ENCODE measurements at places on chromosomes 13 and 19. TPM values are rescaled to one million over a fixed set of nuclear protein-coding genes. Genes with fewer than 3 reads are reported as not detected.

DNA sequence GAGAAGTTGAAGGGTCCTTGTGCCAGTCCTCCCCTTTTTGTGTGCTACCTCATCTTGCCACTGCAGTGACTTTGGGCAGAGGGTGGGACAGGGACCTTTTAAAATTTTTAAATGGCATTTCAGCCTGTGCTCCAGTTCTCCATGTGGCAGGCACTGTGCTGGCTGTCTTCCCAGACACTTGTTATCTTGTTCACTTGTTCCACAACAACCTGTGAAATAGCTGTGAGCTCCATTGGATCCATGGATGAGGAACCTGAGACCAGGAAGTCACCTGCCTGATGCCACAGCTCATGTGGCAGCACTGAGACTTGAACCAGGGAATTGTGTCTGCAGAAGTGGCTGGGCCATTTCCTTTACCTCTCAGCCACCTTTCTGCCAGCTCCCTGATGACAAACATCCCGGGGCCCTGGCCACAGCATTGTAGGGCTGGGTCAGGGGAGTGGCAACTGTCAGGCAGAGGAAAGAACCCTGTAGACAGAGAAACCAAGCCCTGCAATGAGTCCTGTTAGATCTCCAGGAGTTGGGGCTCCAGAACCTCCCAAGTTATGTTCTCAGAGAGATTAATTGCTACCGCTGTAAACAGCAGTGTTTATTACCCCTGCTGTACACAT lies 6.4 kb downstream of the EGLN2 start:
- no peak overlapping the region for H3K4me3 ChIP-seq
- no peak for DNase-seq
- no peak overlapping the region for H3K27ac ChIP-seq
- H3K4me1 ChIP-seq = peaks cover 30% of the 10 kb centered on the region
- H3K36me3 ChIP-seq = 0 out of 2 replicates have a peak, but pooled peaks cover 9% of the 10 kb centered on the region

DNA sequence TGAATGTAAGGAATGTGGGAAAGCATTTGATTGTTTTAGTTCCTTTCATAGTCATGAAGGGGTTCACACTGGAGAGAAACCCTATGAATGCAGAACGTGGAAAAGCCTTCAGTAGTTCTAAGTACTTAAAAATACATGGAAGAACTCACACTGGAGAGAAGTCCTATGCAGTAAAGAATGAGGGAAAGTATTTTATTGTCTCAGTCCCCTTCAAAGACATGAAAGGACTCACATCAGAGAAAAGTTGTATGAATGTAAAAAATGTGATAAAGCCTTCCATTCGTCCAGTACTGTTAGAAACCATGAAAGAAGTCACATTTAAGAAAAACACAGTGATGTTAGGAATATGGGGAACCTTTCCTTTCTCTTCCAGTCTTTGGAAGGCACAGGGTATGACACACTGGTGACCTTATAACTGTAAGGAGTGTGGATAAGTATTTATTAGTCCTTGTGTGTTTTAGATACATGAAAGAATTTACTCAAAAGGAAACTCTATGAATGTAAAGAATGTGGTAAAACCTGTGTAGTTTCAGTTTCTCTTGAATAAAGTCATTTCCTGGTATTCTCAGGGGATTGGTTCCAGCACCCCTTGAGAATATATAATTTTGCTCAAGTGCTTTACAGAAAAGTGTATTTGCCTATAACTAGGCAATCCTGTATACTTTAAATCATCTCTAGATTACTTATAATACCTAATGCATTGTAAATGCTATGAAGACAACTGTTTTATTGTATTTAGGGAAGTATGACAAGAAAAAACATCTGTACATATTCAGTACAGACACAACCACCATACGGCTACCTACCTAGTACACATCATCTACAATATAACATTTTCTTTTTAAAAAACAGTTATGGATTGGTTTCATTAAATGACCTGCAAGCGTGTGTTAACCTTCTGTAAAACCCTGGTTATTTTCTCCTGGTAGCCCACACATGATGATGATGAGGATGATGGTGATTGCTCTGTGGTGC lies 52.8 kb downstream of the ZNF823 start:
- H3K4me1 ChIP-seq = no peaks in the 10 kb centered on the region
- peaks cover 5% of the 10 kb centered on the region for H3K36me3 ChIP-seq
- no peaks in the 10 kb centered on the region for H3K27me3 ChIP-seq
- DNase-seq = no peak
- no peak overlapping the region for H3K27ac ChIP-seq

GRCh38 chr13:27782151-27782550 lies 10.1 kb upstream of the GSX1 start:
- peaks cover 26% of the 10 kb centered on the region for H3K27me3 ChIP-seq
- no peak overlapping the region for H3K4me3 ChIP-seq
- DNase-seq = no peak
- H3K36me3 ChIP-seq = no peaks in the 10 kb centered on the region
- no peaks in the 10 kb centered on the region for H3K4me1 ChIP-seq
- H3K27ac ChIP-seq = no peak overlapping the region

Gene KLC3
- not detected for total RNA-seq

Gene KLK2
- not detected for total RNA-seq

Gene AKAP11
- total RNA-seq = 29.0 TPM

Gene CLEC11A
- 164 TPM for total RNA-seq

Gene SULT2A1
- total RNA-seq = not detected

All from GM23248 (cell line).